GM04504 (cell line): ENCODE measurements at places on chromosomes 5 and 9.

DNA sequence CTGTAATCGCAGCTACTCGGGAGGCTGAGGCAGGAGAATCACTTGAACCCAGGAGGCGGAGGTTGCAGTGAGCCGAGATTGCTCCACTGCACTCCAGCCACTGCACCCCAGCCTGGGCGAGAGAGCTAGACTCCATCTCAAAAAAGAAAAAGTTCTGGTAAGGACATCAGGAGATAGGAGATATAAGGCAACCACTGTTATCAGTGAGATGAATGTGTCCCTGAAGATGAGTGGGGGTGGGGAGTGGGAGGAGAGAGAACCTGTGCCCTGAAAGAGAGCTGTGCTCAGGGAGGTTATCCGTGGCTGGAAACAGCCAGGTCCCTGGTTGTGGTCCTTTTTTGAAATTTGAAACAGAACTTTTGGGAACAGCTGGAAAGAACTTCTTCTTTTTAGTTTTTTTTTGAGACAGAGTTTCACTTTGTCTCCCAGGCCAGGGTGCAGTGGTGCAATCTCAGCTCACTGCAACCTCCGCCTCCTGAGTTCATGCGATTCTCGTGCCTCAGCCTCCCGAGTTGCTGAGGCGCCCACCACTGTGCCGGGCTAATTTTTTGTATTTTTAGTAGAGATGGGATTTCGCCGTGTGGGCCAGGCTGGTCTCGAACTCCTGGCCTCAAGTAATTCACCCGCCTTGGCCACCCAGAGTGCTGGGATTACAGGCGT is 2.6 kb downstream of the PTPA start:
- no peak for DNase-seq

- no peak for DNase-seq
These were observed 65.5 kb upstream of the ABCA1 start for GRCh38 chr9:104993291-104993963.

DNA sequence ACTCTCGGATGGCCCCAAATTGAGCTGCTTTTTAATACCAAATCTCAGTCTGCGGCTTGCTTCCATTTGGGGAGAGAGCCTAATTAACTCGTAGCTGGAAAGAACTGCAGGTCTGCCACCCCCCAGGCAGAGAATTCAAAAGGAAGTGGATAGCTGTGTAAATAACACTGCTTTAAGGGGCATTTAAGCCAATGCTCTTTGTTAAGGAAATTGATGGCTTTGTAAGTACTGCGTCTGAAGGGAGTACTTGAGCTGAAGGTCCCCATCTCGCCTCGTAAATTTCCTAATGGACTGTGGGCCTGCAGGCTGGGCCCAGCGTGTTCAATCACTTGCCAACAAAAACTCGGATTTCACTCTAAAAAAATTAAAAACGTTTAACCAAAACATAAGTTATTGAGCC is 132.7 kb downstream of the PAPPA start:
- DNase-seq = no peak

- no peak for DNase-seq
These were observed 136.3 kb downstream of the ACTBL2 start for GRCh38 chr5:57346328-57346727.

- no peak for DNase-seq
These were observed 236.6 kb downstream of the DEPDC1B start for GRCh38 chr5:60463179-60463868.

DNA sequence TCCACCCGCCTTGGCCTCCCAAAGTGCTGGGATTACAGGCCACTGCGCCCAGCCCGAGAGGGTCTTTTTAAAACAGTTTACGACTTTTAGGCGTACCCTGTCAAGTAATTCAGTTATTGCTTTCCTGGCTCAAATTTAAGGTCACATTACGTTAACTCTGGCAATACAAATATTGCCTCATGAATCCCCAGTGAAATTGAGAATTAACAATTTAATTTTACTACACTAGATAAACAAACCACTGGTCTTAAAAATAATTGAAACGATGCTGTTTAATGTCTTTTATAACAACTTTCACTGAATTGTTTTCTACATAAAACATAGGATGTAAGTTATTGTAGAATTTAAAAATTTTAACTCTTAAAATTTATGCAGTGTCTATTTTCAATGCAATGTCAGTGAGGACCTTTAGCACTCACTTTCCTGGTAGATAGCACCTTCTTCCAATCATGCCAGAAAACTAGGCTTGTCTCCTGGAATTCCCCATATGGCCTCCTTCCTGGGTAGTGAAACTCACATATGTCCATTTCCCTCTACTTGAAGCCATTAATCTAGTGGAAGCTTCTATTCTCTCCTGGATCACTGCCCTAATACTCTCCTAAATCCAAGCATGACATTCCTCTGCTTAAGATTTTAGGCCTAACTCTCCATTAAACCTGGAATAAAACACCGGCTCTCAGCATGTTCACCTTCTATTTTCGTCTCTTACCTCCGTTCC is 13.5 kb downstream of the BASP1 start:
- DNase-seq = no peak

DNA sequence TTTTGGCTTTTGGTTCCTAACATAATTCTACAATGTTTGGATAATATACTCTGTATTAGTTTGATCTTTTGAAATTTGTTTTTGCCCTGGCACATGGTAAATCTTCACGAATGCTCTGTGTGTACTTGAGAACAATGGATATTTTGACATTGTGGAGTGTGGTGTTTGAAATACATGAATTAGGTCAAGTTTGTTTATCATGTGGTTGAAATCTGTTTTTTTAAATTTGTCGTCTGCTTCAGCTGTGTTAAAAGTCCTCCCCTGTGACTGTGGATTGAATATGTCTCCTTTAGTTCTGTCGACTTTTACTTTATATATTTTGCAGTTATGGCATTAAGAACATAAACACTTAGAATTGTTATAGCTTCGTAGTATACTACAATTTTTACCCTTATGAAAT is 60.3 kb downstream of the DUSP1 start:
- no peak for DNase-seq

GRCh38 chr5:104353371-104353770 is 790.8 kb upstream of the NUDT12 start:
- no peak for DNase-seq

- DNase-seq = no peak
These were observed 116.3 kb downstream of the FANCC start for GRCh38 chr9:95201206-95201605.

- DNase-seq = no peak
These were observed 194.0 kb downstream of the PDZD2 start for GRCh38 chr5:31832966-31833365.

DNA sequence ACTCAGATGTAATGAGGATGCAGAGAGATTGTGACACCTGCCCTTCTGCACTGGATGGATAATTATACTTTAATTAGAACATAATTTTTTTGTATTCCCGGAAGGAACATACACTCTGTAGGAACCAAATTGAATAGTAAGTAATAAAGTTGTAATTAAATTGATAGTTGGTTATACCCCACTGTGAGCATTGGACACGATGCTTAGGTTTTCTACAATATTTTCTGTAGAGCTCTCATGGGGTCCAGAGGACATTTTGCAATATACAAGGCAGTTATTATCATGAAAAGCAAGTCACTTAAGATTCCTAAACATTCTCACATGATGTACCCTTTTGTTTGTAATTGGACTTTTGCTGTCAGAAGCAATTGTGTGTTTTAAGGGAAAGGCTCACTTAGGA is 63.4 kb downstream of the DIRAS2 start:
- DNase-seq = no peak

DNA sequence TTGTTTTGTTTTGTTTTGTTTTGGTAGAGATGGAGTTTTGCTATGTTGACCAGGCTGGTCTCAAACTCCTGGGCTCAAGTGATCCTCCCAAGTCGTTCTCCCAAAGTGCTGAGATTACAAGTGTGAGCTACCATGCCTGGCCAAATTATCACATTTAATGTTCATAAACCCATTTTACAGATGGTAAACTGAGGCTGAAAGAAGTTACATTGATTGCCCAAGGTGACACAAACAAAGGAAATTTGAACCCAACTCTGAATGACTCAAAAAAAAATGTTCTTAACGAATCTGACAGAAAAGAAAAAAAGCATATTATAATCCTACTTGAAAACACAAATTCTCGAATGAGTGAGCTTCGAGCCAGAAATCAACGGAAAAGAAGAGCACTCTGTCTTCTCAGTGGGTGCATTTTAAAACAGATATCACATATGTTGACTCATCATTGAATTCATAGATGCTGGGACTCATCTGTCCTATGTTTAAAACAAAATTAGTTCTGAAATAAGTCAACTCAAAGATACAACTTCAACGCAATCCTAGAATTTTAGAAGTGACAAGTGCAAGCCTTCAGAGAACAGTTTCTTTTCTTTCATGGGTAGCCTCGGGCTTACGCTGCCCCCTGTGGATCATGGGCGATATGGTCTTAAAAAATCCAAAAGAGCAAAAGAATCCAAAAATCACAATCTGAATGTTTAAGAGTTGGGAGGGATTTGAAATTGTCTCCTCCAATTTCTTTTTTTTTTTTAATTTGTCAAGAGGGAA is 28.4 kb downstream of the TIMD4 start:
- DNase-seq = no peak

GRCh38 chr9:104075801-104076753 is 18.0 kb upstream of the SMC2 start:
- no peak for DNase-seq

GRCh38 chr9:72674961-72675360 is 153.6 kb downstream of the TMC1 start:
- no peak for DNase-seq

- DNase-seq = no peak
These were observed 153.0 kb upstream of the FTMT start for GRCh38 chr5:121698690-121699089.

DNA sequence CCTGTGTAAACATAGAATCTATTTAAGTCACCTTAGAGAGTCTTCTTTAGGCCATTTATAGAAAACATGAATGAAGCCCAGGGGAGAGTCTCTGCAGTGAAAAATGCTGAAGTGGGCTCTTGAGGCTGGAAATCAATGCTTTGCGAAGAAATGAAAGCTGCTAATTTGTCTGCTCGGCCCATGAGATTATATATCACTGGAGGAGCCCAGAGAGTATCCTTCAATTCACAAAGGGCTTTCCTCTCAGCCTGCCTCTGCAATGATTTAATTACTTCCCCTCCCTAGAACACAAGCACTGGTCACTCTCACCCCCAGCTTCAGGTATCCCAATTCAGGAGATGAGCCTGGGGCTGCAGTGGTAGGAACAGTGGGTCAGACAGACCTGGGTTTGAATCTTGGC is 8.2 kb upstream of the DRD1 start:
- DNase-seq = no peak

GRCh38 chr5:117779171-117779570 is 1204.5 kb upstream of the SEMA6A start:
- DNase-seq = no peak

DNA sequence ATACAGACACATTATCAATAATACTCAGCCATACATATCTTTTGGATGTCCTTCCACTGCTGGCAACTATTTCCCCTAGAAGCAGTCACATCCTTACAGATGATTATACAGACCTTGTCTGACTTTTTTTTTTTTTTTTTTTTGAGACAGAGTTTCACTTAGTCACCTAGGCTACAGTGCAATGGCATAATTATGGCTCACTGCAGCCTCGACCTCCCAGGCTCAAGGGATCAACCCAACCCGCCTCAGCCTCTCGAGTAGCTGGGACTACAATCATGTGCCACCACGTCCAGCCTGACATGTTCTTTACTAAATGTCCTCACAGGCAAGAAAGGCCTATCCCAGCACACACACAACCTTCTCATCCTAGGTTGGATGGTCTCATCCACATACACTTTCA is 24.0 kb downstream of the NR6A1 start:
- DNase-seq = no peak

DNA sequence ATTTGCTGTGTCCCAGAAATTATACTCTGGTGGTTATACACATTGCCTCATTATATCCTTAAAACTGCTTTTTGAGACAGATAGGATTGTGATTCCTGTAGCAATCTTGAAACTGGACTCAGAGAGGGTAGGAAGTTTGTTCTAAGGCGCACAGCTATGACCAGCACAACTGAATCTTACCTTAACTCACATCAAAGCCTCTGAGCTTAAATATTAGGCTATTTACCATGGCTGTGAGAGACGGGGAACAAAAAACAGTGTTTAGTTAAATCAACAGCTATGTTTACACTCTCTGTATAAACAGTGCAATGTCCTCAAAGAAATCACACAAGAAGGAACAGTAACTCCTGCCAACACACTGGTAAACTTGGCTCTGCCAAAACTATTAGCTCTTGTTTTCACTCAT is 50.9 kb upstream of the TUT7 start:
- DNase-seq = no peak

DNA sequence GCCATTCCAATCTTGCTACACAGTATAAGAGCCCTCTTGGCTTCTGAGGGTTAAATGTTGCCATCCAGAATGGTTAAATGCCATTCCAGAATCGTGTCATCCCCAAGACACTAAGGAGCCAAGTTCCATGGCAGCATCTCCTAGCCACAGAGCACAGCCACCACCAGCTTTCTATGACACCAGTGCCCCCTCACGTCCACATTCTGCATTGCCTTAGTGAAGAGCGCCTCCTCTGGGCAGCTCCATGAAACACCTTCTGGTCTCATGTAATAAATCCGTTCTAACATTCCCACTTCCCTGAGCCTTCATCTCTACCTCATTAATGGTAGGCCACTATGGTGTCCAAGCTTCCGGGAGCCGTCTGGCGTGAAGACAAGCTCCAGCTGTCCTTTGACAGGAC is 12.4 kb downstream of the CBY3 start:
- no peak for DNase-seq

- DNase-seq = peak; percentile 10
These were observed 104.4 kb downstream of the ACTL7B start for GRCh38 chr9:108751369-108751768.

GRCh38 chr5:146565764-146566367 is 49.9 kb upstream of the GPR151 start:
- DNase-seq = peak; percentile 22

GRCh38 chr5:71533615-71534014 is 53.5 kb upstream of the MCCC2 start:
- peak; percentile 24 for DNase-seq

DNA sequence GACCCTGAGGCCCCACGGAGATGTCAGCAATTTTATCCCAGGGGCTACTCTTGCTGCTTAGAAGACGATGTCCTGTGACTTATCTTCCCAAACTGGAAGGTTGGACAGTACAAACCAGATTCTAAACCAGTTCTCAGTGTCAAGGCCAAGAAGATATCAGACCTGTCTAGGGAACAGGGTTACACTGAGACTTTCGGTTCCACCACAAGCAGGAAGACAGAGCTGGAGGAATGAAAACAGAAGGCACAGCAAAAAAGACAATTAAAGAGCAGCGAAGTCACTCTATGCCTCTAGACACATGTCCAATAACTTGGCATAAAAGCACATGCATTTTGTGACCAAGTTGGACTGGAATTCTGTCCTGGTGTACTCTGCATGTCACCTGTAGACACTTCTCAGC is 73.4 kb upstream of the TMEM252 start:
- DNase-seq = no peak

DNA sequence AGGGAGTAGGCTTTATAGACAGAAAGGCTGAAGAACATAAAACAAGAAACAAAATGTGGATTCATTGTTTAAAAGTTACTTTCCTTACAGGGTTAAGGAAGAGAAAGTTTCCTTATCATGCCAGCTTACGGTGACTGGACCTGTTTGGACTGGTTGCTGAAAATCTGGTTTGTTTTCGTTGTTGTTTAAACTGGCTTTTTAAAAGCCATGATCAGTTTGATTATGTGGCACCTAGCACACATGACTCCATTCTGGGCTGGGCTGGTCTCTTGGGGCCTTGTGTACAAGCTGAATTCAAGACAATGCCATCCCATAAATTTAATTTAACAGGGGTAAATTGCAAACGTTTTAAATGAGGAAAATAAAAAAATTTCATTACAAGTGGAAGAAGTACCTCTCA is 18.4 kb upstream of the ZNF474 start:
- DNase-seq = no peak
